Activated CD4-positive, CD25-positive, alpha-beta regulatory T cell (primary cell): ENCODE measurements at places on chromosomes 12 and 14.
A peak's percentile ranks its signal among the peaks of the same experiment; 100 is the strongest.

DNA sequence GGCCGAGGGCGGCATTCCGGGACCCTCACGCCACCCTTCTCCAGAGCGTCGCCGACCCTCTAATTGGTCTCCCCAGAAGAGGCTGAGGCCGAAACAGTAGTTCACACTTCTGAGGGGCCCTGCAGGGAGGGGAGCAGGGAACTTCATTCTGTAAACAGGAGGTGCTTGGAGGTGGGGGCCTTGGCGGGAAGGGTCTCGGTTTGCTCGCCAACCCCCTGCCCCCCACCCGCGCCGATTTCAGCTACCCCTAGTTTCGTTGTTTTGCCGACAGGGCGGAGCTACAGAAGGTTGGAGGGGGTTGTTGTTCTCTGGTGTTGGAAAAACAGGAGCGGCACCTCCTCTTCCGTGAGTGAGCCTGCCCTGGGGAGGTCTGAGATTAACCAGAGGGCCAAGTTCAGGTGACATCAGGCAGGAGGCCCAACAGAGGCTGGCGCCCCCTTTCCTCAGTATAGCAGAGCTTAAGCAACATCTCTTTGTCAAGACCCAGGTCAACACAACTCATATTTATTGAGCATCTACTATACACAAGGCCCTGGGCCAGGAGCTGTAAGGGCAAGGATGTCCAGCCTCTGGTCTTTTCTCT lies 682 bp downstream of the ERBB3 start:
- no peak for DNase-seq

DNA sequence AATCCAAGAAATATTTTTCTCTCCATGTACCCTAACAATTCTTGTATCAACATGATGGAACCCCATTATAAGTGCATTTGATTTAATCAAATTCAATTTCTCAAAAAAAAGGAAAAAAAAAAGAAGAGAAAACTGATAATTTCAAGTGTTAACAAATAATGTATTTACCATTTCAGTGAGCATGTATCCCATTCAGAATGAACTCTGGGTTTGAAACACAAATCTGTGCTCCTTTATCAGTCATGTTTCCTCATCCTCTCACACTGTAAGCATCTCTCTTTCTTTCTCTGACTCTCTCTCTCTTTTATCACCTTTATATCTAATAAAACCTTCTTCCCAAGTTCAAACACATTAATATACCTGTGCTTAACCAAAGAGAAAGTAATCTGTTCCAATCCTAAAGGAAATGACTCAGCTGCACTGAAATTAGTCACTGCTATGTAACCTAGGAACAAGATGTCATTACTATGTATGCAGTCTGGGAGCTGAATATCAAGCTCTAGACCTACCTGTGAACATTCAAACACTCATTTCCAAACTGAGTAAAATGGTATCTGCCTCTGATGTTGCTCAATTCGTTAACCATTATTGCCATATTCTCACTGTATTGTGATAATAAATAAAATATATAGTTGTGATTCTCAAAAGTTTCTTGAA lies 135.0 kb upstream of the LRIG3 start:
- no peak for DNase-seq

DNA sequence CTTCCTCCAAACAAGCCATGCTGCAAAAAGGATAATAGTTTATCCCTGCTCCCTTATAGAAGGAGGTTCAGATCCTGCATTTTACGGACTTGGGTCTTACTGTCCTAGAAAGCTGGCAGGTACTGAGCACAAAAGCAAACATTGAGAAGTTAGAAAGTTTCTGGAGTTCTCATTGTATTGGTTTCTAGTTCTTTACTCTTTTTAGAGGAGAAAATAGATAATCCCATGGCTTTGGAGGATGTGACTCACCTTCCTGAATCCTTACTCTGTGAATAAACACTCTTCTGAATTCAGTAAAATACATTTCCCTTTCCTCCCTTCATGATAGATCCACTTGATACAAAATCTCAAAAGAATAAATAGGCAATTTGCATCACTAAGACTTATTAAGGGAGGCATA lies 188.9 kb downstream of the NPAS3 start:
- no peak for DNase-seq

DNA sequence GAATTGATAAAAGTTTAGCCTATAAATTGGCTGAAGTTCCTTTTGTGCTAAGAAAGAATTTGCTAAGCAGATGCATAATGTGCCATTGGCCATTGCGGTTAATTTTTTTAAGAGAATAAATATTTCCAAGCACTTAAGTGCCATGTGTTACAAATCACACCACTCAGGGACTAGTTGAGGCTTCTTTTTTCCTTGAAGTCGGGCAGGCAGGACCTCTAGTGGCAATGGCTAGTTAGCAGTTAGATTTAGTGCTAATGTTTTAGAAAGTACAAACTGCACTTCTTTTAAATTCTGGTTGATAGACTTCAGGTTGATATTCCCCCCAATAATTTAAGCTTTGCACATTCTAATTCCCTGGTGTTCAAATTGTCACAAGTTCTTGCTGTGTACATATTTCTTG lies 294.3 kb downstream of the APAF1 start:
- DNase-seq = no peak

GRCh38 chr12:2192231-2192630 lies 139.4 kb downstream of the CACNA1C start:
- DNase-seq = no peak

DNA sequence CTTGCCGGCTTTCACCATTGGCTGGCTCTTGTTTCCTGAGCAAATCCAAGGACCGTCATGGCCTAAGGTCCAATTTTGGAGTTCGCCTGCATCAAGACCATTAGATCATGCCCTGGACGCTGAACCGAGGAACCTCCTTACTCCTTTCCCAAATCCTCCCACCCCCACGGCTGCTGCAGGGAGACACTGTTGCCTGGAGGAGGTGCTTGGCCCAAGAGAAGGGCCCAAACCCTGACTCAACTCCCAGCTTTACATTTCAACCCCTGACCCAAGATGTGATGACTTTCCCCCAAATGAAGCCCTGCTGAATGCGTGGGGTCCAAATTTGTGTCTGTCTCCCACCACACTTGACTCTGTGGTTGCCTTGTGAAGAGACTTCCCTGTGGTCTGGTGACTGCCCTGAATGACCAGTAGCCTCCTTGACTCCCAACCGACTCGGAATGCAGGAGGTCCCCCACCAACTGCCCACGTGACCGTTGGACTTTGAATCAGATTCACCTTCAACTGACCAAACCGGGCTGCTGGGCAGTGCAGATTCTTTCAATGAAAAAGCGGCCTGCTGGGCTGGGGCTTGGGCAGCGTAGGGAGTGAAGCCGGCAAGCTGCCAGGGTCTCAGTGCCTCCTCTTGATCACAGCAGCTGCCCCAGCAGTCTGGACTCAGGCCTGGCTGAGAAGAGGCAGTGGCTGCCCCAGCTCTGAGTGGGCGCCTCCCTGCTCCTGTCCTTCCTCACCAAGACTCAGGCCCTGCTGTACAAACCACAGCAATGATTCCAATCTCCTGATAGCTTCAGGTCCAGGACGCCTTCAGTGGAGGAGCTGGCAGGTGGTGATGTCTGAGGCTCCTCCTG lies 46.7 kb upstream of the OASL start:
- no peak for DNase-seq

- no peak for DNase-seq
Observed at GRCh38 chr12:92470608-92471021, 232.2 kb upstream of the PLEKHG7 start.

DNA sequence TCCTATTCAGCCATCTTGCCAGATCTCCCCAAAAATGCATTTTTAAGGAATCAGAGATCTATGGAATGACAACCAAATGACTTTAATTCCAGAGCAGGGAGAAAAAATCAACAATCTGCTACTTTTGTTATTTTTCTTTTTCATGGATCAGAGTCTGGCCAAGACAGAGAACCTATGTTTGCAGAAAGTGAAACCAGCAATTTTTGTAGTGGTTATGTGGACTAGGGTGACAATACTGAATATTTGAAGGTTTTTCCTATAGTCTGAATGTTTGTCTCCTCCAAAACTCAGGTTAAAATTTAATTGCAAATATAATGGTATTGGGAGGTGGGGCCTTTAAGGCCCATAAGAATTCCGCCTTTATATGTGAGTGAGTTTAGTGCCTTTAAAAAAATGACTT lies 30.9 kb downstream of the KLRK1 start:
- no peak for DNase-seq

DNA sequence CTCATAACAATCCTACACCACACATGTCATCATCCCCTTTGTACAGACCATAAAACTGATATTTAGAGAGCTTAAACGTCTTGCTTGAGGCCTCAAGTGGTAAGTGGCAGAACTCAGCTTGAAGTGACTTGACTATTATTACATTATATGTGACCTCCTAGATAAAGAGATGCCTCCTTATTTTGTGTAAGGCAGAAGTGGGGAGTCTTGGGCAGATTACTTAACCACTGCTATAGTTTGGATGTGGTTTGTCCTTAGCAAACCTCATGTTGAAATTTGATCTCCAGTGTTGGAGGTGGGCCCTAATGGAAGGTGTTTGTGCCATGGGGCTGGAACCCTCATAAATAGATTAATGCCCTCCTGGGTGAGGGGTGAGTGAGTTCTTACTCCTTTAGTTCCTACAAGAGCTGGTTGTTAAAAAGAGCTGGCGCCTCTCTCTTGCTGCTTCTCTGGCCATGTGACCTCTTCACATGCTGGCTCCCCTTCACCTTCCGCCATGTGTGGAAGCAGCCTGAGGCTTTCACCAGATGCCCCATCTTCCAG lies 37.4 kb downstream of the RCOR1 start:
- no peak for DNase-seq

GRCh38 chr12:7369274-7369729 lies 65.4 kb downstream of the ACSM4 start:
- no peak for DNase-seq

DNA sequence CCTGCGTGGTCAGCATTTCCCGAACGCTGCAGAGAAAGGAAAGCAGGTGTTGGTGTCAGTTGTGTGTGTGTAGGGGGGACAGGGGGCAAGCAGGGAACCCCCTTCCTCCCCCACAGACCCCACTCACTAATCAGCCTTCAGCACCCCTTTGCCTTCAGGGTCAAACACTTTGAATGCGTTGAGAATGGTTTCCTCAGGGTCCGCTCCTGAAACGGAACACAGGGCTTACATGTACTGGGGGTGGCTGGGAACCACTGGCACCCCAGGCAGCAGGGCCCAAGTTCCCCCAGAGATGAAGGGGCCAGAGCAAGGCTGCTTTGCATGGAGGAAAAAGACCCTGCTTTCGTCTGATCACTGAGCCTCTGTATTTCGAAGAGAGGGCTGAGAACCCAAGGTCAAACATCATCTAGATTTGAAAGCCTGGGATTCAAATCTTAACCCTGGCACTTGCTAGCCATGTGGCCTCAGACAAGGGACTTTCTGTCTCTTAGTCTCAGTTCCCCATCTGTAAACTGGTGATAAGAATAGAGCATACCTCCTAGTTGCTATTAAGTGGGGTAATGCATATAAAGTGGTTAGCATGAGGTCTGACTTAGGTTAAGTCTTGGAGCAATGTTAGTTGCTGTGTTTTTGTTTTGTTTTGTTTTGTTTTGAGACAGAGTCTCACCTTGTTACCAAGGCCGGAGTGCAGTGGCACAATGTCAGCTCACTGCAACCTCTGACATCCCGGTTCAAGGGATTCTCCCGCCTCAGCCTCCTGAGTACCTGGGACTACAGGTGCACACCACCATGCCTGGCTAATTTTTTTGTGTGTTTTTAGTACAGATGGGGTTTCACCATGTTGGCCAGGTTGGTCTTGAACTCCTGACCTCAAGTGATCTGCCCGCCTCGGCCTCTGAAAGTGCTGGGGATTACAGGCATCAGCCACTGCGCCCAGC lies 7.0 kb downstream of the MYL2 start:
- no peak for DNase-seq

GRCh38 chr14:33636716-33637115 lies 314.2 kb downstream of the EGLN3 start:
- no peak for DNase-seq

- no peak for DNase-seq
Observed at GRCh38 chr12:4786795-4787194, 66.6 kb downstream of the GALNT8 start.

GRCh38 chr14:106378191-106378590 lies 851.8 kb downstream of the TMEM121 start:
- no peak for DNase-seq

GRCh38 chr12:5377997-5378592 lies 53.8 kb upstream of the NTF3 start:
- no peak for DNase-seq

GRCh38 chr14:34075042-34075744 lies 124.3 kb upstream of the EGLN3 start:
- DNase-seq = no peak

DNA sequence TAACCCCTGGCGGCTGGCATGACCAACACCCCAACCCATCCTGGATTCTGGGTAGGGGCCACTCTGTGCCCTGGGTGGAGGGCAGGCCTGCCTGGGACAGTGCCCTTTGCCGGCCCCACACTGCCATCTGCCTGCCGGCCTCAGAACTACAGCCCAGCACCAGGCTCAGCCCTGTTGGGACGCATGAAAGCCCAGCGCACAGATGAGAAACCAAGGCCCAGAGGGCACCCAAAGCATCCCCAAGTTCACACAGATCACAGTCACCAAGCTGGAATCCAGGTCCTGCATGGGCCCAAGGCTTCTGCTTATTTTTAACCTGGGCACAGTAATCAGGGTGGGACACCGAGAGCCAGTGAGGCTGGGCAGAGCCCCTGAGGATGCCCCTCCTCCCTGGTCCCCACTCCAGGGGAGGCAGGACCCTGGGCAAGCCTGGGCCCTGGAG lies 26.2 kb downstream of the RFLNA start:
- peak; percentile 18 for DNase-seq

GRCh38 chr12:94078138-94078723 lies 70.1 kb upstream of the PLXNC1 start:
- no peak for DNase-seq

DNA sequence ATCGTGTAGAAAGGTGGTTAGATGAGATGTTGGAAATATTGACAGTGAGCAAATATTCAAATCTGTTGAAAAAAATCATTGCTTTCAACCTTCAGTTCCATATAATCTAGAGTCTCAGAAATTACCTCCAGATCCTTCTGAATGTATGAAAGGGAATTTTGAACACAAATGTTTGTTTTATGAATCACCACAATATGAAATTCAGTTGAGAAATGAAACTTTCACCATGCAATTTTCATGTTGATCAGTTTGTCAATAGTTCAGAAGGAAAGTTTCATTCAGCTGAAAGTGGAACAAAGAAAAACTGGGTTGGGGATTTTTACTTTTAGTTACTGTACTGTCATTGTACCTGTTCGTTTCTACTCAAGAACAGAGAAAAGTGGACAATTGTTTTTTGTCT lies 953.6 kb downstream of the SLC6A15 start:
- DNase-seq = no peak

DNA sequence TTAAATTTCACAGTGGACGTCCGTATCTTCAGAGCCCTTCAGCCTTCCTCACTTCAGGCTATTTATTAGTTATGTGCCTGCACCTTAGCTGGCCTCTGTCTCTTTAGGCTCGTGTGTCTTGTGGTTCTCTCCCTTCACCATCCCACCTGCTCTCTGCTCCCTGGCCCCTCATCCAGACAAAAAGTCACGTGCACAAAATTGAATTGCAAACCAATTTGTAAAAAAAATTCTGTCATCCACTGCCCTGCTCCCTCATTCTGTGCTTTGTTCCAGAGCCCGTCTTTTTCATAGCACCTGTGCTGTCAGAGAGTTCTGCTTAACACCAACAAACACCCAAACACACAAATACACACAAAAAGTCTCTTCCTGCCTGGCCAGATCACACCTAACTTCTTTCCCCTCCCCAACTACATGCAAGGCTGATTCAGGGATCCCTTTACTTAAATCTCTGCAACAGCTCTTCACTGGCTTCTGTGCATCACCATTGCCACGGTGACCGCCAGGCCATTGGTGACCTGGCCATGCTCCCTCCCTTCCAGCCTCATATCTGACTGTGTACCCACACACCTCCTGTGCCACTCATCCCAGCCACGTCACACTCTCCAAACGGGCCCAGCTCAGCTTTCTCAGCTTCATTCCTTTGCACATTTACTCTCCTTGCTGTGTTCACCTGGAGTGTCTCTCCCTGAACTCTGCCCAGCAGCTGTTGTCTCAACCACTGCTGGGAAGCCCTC lies 205.7 kb downstream of the TTC8 start:
- DNase-seq = no peak
